CD4-positive, CD25-positive, alpha-beta regulatory T cell (primary cell): ENCODE measurements at places on chromosomes 13 and 19.

- no peak for DNase-seq
Observed at GRCh38 chr19:3041761-3042620, 12.9 kb upstream of the TLE2 start.

GRCh38 chr13:65915195-65915594 is 1314.9 kb downstream of the PCDH9 start:
- no peak for DNase-seq

DNA sequence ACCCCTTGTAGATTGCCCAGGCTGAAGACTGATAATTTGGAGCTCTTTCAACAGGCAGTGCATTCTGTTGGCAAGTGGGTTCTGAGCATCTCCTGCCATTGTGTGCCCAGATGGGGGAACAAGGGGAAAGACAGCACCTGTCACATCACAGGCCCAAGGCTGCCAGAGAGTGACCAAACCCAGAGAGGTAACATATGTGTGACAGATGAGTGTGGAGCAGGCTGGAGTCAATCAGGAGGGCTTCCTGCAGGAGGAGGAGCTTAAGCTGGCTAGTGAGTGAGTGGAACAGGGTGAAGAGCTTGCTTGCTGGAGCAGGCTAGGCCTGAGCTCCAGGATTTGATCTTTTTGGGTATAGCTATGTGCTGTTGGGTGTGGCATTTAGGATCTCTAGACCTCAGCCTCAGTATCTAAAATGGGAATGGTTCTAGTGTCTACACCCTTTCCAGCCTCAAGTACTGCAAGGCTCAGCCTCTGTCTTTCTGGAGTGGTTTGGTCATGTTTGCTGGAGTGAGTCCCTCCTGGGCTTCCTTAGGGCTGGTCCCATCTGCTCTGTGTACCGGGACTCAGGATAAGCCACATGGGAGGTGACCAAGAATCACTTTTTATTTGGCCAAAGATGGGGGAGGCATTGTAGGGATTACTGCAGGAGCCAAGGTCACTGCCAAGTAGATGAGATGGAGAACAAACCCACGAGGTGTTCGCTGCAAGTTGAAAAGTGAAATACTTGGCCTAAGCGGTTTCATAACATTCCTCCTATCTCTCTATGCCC is 152.4 kb upstream of the TSHZ3 start:
- no peak for DNase-seq

- no peak for DNase-seq
Observed at GRCh38 chr19:19319732-19320360, 463 bp downstream of the SUGP1 start.

DNA sequence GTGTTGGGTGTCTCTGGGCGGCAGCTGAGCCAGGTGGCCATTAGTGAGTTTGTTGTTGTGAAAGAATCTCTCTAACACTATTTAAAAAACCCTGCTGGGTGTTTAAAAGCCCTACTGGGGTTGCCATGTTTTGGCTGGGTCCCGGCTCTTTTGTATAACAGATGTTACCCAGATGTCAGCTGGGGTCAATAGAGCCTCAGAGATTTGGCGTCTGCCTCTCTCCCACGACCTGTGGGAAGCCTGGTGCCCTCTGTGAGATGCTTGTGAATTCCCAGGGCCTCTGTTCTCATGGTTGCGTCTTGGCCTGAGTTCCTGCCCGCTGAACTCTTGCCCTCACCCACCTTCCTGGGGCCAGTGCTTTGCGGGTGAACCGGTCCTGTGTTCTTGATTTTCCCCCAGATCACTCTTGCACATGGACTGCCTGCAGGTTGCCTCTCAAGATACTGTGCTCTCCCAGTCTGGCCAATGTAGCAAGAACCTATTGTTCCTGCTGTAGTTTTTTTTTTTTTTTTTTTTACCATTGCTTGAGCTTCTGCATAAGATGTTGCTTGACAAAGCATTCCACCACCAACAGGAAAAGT is 9.5 kb downstream of the NFILZ start:
- DNase-seq = no peak

DNA sequence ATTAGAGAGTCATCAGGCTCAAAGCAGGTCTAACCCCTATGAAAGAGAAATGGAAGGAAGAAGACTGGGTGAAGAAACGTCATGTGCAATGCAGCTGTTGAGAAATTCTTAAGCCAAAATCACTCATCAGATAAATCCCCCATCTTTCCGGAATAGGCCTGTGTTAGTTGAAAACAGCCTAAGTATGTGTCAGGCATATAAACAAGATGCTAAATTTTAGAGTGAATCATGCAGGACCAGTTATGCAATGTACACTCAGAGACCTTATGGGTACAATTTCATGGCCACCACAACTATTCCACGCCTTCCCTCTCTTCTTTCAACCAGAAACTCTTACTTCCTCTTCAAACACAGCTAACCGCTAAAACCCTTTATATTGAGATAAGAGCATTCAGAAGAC is 717.7 kb upstream of the ATXN8OS start:
- DNase-seq = no peak

DNA sequence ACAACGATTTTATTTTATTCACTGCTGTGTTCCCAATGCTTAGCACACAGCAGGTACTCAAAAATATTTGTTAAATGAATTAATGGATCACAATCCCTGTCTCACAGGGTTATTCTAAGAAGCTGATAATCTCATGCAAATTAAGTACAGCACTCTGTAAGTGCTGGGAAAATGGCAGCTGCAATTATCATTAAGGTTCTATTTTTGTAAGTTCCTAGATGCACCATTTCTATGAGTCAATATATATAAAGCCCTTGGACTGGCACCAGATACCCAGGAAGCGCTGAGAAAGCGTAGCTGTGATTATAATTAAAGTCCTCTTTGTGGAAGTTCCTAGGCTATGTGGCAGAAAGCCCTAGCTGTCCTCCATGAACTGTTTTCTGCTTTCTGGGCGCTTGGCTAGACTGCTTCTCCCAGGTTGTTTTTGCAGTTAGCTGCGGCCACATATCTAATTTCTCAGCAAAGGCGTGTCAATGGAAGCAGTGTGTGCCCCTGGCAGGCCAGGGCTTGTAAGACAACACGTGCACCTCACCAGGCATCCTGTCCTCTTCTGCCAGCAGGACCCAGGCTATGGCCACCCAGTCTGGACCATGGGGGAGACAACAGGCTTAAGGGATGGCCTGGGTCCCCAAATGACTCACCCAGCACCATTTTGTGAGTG is 5.2 kb upstream of the SRRM5 start:
- DNase-seq = no peak
